ENCODE measurements at places on chromosomes 13 and 19. TPM values are rescaled to one million over a fixed set of nuclear protein-coding genes. Genes with fewer than 3 reads are reported as not detected.

GRCh38 chr19:29139227-29139626 lies 73.7 kb downstream of the UQCRFS1 start:
- no peak for DNase-seq

The ZNF808 gene
- 15.0 TPM for total RNA-seq

- DNase-seq: no peak
Observed at GRCh38 chr13:45875951-45876350, 24.4 kb upstream of the SIAH3 start.

The RETN gene
- not detected for total RNA-seq

DNA sequence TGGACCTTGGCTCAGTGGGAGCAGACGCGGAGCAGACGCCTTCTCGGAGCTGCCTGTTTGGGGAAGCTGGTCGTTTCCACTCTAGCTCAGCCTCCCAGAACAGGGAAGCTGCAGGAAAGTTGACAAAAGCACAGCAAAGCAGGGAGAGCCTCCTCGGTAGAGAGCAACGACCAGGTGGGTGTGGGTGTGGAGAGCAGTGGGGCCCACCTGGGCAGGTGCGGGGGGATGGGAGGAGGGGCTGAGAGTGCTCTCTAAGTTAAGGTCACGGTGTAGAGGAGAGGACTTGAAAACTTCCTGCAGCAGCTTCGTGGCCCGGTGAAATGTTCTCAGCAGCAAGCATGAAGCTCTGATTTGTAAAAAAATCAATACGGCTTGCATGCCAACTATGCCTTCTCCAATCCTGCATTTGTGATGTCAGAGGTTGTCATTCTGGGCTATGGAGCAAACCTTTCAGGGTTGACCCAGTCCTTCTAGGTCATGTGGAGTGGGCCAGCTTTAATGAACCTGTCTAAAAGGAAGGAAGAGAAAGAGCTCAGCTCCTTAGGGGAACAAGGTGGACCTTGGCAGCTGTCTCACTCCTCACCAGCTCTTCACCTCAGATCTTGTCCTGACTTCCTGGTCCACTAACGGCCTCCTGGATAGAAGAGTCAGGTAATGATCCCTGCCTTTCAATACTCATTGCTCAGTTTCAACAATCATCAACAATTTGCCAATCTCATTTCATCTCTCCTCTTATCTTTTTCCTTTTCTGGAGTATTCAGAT lies 85.8 kb upstream of the UBL3 start:
- no peak for DNase-seq

The ZNF682 gene
- total RNA-seq: 3.3 TPM

DNA sequence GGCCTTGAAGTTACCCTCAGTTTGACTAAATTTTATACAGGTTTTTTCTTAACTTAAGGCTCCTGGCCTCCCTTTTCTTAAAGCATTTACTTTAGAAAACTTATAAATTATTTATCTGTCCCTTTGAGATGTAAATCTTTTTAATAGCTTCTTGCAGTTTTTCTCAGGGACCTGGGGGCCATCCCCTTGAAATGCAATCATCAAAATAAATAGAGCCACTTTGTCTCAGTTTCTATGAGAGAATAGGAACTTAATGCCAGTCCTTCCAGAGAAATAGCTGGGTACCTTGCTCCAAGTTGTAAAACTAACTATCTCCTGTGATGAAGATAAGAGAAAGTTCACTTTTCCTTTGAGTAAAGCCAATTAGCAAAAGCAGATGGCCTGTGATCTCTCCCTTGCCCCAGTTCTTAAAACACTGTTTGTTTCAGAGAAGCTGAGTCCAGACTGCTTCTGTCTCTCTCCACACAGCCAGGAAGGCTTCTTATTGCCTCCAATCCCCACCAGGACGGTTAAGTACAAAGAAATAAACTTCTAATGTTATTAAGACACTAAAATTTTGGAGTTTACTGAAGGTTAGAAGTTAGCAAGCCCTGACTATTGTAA lies 913.1 kb downstream of the OLFM4 start:
- DNase-seq: no peak

- no peak for DNase-seq
Observed at GRCh38 chr19:45275370-45275971, 24.4 kb downstream of the MARK4 start.

The NAPSA gene
- 1.7 TPM for total RNA-seq

- peak; percentile 38 for DNase-seq
Observed at GRCh38 chr19:44111910-44112463, 1.2 kb upstream of the ZNF225 start.

The LIM2 gene
- not detected for total RNA-seq

Measured in kidney epithelial cell (primary cell).